Thoracic aorta (tissue), 2 donors: ENCODE measurements at places on chromosomes 11 and 22. TPM values are rescaled to one million over a fixed set of nuclear protein-coding genes. Genes with fewer than 3 reads are reported as not detected.

Gene PITPNB
- total RNA-seq: 42.2 TPM

Gene TPBGL
- 0.21 TPM for total RNA-seq

DNA sequence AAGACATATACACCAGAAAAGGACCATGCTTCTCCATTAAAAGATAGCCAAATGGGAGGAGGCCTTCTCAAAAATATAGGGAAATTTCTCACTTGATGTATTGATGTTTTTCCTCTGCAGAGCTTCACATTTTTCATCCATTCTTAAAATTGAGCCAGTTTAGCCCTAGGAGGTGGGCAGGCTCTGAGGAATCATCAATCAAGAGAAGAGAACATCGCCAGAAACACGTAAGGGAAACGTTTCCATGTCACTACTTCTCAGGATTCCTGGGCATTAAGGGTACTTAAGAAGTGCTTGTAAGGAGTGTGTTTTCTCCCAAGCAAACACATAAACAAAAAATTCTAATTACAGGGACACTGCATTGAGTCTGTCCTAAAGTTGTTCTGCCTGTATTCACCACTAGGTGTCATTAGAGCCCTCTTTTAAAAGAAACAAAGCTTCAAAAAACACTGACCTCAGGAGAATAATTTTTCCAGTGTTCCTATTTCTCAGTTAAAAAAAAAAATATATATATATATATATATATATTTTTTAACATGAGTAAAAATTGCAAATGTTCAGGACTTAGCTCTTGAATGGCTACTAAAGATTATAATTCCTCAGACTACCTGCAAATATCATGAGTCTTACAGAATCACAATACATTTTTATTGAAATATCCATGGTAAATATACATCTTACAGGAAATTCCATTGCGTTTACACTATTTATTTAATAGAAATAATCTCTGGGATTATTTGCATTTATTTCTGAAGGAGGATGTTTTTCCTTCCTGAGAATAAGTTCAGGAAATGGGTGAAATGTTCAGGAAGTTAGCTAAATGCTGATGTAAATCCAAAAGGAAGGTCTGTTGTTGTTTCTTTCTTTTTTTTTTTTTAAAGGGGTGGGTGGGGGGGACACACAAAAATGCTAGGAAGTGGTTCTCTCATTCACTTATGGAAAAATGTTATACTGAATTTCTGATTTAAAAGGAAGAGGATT lies 16.0 kb downstream of the FZD4 start:
- no peak for DNase-seq

GRCh38 chr11:45483416-45483815 lies 182.0 kb downstream of the CHST1 start:
- DNase-seq: no peak

Gene HEPACAM
- 1.2 TPM for total RNA-seq

Gene PGA3
- 4.3 TPM for total RNA-seq

DNA sequence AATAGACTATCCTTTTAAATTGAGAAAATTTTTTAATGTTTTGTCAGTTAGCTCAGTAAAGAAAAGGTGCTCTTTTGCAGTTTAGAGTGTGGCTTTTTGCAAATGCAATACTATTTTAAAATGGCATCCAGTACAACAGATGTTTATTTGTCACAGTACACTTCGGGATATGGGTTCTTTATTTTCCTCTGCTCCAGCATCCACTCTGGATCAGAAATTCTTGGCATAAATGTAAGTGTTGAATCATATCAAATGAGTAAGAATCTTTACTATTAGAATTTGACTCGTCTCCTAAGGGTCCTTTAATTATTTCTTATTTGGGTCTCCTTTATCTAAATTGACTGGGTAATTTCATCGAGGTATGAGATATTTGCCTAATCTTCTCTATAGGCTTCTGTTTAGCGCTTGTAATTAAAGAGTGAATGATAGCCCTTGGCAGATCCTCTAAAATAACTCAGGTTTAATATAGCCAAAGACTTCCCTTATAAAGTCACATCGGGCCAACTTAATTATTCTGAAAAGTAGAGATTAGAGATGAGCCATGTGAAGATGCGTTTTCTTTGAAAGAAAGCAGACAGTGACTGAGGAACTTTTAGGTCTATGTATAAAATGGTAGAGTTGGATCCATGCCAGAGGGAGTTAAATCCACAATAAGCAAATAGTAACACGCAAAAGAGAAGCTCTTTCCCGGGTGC lies 132.7 kb downstream of the CASP12 start:
- no peak for DNase-seq
